Stimulated activated CD8-positive, alpha-beta memory T cell treated with anti-CD3 and anti-CD28 coated beads, Interleukin-15, amount 100 ng/mL, for 1 hour (primary cell): ENCODE measurements at places on chromosomes 6 and 20.

GRCh38 chr6:163960128-163960527 lies 545.6 kb downstream of the QKI start:
- no peak for DNase-seq

DNA sequence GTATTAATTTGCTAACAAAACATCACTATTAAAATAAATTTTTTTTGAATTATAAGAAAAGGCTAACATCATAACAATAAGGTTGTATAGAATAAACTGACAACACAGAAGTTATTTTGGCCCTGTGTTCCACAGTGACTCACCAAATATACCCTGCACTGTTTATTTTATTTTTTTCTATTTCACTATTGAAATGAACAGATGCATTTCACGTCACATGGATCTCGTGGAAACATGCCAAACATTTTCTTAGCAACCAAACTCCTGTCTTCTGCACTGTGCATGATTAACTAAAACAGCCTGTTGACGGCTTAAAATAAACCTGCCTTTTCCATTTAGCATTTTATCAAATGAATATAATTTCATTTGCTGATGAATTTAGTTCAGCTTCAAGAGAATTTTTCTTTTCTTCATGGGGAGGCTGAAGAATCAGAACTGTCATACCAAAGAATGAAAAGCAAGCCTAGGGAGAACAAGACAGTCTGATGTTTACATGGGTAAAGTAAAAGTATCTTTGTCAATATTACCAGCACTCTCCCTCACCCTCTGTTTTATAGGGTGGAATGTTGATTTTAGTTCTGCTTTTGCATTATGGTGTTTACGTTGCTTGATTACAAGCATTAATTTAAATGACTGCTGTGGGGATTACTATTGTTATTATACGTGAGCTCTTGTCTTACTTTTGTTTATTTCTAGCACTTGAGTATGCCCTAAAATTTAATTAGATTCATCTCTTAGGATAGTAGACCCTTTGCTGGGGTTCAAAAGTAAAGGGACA lies 115.3 kb downstream of the LCA5 start:
- DNase-seq: no peak

GRCh38 chr6:154613137-154613676 lies 102.7 kb upstream of the CNKSR3 start:
- DNase-seq: no peak

DNA sequence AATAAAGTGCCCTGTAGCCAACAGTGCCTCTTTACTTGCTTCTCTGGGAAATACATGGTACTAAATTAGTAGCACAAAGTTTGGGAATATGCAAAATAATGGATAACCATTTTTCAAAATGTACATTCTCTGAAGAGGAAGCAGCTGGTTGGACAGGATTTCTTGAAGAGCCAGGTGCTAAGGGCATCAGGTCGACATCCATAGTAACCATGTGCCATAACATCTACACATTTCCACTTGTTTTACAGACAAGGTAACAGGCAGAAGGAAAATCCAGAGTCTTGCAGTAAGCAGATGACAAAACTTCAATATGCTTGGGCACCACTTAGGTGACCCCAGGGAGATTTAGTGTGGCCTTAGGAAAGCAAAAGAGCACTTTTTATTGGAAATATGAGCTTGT lies 36.5 kb upstream of the SMIM28 start:
- DNase-seq: no peak

GRCh38 chr20:35333606-35334005 lies 41.4 kb upstream of the FAM83C start:
- no peak for DNase-seq

DNA sequence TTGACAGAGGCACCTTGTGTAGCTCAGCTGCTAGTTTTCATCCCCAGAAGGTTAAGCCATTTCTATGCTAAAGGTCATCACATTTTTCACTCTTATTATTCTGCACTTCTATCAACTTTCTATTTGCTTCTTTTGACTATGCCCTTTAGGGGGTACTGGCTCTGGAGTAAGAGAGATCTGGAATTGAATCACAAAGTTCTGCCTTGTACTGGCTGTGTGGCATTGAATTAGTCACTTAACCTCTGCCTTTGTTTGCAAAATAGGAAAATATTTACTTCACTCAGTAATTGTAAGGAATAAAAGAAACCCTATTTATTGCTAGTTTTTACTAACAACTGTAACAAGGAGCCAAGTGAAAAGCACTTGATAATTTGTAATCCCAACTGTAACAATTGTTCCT lies 56.8 kb upstream of the MTRF1L start:
- DNase-seq: no peak

DNA sequence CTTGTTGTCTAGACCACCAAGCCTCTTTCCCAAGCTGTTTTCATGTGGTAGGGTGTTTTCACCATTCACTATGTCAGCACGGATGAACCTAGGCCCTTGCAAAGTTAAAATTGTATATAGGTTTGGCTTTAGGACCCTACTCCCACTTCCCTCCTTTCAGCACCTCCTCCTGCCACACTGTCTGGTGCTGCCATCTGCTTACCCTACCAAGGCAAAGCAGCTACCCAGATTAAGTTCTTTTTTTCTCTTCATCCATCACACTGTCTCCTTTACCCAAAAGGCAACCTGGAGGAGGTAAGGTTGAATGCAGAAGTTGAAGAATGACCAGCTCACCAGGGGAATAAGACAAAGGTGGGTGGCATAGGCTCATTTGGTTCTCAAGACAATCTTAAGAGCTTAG lies 184.0 kb downstream of the CDC5L start:
- no peak for DNase-seq

- DNase-seq: no peak
These were observed 162.7 kb downstream of the GRM4 start for GRCh38 chr6:33983109-33983716.

DNA sequence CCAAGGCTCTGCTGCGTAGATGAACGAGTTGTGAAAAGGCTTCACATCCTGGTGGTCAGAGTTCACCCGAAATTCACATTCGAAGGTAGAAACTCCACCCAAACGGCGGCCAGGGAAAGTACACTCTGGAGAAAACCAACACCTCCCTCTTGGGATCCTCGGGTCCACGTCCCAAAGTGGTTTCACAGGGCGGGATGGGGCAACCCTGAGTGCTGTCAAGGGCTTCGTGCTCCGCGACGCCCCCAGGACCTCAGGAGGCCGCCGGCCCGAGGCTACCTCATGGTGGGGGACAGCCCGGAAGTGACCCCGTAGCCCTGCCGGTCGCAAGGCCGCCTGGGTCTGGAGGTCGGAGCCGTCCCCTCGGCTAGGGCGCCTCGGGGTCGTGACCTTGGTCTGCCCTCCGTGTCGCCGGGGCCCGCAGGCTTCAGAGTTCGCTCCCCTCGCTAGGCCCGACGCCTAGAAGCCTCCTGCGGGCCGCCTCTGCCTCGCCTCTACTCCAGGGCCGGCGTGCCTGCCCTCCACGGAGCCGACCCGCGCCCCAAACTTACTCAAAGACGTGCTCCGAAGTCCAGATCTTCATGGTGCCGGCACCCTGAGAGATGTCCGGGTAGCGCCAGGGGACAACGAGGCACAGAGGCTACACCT lies at the start of gene PRELID3B:
Gene PRELID3B (minus strand): TSS at position 636 of the 645 bp plus-strand sequence. CDS start 56 bp downstream, at position 580.
- DNase-seq: no peak

GRCh38 chr6:10528158-10528981 lies 7.2 kb downstream of the GCNT2 start:
- no peak for DNase-seq

DNA sequence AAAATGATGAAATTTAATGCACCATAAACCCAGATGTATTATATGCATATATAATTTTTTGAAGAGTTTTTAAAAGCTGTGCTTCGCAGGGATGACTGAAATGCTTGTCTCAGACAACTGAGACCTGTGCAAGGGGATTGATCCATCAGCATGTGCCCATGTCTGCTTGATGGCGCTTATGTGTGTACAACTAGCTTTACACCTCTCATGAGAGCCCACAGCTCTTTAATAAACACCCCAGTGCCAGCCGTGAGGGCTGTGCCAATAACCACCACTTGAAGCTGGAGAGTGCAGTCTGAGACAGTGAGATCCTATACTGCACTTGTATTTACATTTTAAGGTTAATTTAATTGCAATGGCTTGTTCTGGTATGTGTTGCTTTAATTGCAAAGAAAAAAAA lies 225.5 kb downstream of the BCKDHB start:
- DNase-seq: no peak
